Activated T-helper 1 cell treated with Interleukin-2 at 50 U/mL for 16 hours (primary cell): ENCODE measurements at places on chromosomes 1 and 21.

DNA sequence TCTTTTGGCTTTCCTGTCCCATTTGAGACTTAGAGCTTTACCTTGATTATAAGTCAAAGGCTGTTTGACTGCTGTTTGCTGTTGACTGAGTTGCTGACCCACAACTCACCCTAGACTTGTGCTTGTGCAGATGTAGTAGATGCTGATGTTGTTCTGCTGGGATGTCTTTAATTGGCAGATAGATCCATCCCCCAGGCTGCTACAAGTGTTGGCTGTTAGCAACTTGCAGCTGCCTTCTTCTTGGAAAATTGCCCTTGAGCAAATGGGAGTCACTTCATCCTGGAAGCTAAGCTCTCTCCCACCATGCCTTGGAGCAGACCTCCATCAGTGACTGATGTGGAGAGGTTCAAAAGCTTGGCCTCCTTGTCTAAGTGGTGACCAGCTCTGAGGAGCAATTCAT, 139.3 kb upstream of the KIAA0040 start:
- DNase-seq, result no peak

DNA sequence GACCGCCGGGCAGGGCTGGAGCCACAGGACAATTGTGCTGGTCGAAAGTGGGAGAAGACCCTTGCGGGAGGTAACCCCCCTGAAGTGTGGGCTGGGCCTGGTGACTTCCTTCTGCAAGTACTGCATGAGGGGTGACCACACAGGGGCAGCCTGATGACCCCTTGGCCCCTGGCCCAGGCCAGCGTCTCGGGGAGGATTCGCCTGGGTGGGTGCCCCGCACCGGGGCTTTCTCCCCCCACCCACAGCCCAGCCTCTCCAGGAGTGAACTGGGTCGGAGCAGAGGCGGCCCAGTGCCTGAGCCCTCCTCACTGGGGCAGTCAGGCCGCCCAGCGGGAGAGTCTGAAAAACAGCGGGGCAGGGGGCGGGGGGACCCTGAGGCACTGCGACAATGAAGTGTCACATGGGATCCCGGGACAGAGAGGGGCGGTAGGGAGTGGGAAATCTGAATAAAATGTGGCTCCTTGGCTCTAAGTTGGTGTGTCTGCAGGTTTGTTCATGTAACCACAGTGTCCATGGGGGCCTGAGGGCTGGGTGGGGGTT, 1.6 kb upstream of the DNMT3L start:
- DNase-seq, result no peak

- DNase-seq, result no peak
Observed at GRCh38 chr1:57674801-57675200, 250.9 kb upstream of the DAB1 start.

DNA sequence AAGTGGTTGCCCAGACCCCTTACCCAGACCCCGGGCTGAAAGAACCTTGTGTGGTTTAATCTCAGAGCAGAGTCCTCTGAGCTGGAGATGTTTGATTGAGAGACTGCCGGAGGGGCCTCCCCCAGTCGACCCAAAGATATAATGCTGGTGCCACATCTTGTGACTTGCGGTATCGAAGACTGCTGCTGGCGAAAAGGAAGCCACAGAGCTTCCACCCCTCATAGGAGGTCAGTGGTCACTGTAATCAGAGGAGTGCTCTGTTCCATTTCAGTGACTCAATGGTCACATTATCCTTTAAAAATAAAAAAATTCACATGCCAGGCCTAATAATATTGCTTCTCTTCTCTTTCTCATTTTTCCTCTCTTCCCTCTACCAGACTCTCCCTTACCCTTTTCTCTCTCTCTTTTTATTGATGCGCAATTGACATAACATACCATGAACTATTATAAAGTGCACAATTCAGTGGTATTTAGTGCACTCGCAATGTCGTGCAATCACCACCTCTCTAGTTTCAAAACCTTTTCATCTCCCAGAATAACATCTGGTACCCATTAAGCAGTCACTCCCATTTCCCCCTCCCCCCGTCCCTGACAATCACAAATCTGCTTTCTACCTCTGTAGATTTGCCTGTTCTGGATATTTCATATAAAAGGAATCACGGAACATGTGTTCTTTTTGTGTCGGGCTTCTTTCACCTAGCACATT, 52.6 kb upstream of the LYST start:
- DNase-seq, result no peak

- peak; percentile 53 for DNase-seq
Observed at GRCh38 chr1:19341201-19342061, 29.3 kb downstream of the SLC66A1 start.

- DNase-seq, result no peak
Observed at GRCh38 chr1:72366466-72366865, 84.1 kb upstream of the NEGR1 start.

GRCh38 chr1:222187566-222188332, 360.2 kb downstream of the HHIPL2 start:
- DNase-seq, result no peak

- no peak for DNase-seq
Observed at GRCh38 chr1:44693900-44694299, 19.4 kb downstream of the ARMH1 start.

DNA sequence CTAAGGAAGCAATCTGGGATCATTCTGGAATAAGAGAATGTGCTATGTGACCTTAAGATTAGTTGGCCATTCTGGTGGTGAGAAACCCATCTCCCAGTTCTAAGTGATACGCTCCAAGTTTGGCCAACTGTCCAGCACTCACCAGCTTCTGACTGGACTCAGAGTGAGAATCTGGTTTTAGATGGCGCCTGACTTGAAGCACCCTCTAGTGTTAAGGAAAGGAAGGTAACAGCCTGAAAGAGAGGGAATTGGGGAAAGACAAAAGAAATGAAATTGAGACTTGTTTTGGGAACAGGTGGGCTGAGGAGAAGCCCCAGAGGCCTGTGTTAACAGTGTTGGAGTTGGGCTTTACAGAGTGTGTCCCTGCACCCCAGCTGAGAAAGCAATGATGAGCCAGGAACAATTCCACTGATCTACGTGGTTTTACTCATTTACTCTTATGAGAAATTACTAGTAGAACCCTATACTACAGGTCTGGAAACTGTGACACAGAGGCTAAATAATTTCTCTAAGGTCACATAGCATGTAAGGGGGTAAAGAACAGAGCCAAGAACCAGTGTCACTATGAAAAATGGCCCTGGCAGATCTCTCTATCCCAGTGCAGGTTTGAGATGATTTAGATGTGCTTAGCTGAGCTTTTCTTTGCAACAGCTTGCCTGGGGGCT, 9.3 kb upstream of the FCAMR start:
- DNase-seq, result no peak

DNA sequence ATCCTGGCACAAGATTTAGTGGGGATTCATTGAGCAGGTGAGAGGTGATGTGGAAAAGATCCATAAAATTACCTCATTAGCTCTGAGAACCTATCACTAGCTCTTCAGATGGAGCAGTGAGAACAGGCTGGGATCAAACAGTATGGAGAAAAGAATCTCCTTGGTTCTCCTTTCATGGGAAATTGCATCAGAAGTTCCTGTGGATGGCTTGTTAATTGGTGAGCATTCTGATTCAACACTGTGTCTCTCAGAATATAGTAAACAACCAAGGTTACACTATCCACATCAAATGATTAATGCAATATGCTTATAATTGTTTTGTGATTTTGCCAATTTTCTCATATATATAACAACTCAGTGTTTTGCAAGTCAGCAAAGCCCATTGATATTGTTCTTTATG, 8.3 kb upstream of the CD55 start:
- no peak for DNase-seq

DNA sequence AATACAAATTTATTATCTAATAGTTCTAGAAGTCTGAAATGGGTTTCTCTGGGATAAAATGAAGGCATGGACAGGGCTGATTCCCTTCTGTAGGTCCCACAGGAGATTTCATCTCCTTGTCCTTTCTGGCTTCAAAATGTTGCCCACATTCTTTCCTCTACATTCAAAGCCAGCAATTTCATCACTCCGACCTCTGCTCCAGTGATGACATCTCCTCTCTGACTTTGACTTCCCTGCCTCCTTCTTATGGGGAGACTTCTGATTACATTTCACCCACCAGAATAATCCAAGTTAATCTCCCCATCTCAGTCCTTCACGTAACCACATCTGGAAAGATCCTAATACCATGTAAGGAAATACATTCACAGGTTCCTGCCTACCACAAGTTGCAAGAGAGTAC, 358.0 kb upstream of the C1orf87 start:
- no peak for DNase-seq

DNA sequence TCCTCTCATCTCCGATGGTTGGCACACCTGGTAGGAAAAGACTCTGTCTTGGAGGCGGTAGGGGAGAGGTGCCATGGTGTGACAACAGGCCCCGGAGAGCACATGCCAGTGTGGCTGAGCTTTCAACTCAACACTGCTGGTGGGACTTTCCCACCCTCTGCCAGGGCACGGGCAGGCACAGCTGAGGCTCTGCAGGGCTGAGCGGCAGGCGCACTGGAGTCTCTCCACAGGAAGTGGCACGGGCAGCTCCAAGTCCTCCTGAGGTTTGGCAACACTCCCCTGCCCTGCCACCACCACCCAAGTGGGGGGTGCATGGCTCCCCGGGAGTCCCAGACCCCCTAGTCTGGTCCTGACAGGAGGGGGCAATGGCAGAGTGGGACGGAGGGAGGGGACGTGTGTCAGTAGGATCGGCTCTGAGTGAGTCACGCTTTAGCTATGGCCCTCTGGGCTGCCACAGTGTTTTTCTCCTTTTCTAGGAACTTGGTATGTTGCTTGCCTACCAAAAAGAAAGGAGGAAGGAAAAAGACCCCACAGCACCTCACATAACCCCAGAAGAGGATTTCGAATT, 27.3 kb upstream of the EVA1B start:
- peak; percentile 24 for DNase-seq

- no peak for DNase-seq
Observed at GRCh38 chr1:178581351-178582303, 68.7 kb downstream of the TEX35 start.

DNA sequence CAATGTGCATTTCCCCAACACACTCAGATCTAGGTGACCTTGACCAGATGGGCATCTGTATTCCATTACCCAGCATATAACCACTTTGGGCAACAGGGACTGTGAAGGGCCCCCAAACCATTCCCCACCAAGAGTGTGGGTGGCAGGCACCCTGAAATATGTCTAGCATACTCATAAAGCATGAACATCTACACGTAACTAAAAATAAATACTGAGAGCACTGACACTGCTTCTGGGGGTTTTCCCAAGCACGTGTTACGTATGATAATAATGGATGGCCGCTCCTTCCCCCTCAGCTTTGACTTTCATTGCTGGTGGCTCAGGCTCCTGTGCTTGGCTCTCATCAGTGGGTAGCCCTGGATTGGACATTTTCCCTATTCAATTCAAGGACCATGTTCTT, 39.1 kb downstream of the IGSF3 start:
- no peak for DNase-seq

GRCh38 chr1:59730759-59731478, 83.8 kb upstream of the HOOK1 start:
- no peak for DNase-seq

DNA sequence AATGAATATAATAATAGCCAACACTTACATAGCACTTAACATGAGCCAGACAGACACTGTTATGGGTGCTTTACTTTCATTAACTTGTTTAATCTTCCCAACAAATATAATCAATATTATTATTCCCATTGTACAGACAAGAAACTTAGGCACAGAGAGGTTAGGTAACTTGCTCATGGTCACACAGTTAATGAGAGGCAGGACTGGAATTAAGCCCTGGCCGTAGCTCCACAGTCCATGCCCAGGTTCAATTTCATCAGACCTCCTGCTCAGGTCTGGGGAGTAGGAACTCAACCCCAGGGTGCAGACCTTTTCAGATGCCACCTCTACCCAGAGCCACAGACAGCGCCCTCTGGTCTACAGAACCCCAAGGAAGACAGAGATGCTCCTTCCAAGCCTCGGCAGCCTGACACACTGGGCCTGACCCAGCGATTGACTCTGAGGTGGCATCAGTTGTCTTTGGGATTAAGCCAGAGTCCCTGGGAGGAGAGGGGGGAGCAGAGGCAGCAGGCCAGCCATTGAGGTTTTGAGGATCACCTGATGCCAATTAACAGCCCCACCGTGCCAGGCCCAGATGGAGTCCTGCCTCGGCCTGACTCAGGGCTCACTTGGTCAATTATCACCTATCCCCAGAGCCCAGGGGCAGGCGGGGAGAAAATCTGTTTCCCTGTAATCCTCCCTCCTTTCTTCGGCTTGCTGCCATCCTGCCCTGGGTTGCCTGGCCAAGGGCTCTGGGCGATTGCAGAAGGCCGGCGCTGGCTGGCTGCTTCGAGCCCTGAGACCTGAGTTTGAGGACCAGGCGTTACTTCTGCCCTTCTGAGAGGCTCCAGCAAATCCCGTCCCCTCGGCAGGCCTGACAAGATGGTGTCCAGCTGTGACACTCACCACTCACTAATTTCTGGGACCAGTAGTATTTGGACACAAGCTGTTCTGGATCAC, 116.7 kb downstream of the LACTBL1 start:
- DNase-seq, result no peak

DNA sequence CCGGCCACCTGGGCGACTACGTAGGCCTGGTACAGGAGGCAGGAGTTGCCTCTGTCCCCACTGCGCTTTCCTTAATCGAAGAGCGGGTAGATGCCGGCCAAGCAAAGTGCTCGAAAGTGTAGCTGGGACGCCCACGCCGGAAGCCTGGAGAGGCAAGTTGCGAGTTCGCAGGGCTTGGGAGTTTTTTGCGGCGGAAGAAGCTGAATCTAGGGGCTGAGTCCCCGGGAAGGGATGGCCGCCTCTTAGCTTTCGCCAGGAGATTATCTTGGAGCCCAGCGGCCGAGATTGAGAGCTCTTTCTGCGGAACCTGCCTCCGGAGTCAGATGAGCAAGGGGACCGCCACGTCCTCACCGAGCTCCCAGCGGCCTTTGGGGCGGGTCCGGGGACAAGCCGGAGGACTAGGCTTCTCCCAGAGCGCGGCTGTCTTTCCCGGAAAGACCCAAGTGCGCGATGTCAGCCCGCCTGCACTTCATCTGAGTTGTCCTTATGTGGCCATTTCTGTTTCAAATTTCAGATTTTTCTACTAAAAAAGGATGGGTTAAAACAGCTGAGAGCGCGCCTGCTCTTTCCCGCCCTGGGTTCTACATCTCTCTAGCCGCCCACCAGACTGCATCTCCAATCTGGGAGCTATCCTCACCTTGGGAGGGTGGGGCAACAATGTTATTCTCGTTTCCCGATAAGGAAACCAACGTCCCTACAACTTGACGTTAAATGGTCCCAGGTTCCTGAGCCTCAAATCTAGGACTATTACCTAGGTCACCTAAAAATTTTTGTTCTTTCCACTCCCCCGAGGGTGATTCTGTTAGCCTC, 12.4 kb upstream of the TBX15 start:
- no peak for DNase-seq

- no peak for DNase-seq
Observed at GRCh38 chr1:116417678-116418077, 44.6 kb downstream of the ATP1A1 start.

GRCh38 chr1:225657462-225657989, 4.6 kb upstream of the ENAH start:
- no peak for DNase-seq

- DNase-seq, result no peak
Observed at GRCh38 chr1:197210426-197210825, 57.6 kb upstream of the CRB1 start.
